ENCODE measurements at places on chromosomes 5 and 9. TPM values are rescaled to one million over a fixed set of nuclear protein-coding genes. Genes with fewer than 3 reads are reported as not detected.

DNA sequence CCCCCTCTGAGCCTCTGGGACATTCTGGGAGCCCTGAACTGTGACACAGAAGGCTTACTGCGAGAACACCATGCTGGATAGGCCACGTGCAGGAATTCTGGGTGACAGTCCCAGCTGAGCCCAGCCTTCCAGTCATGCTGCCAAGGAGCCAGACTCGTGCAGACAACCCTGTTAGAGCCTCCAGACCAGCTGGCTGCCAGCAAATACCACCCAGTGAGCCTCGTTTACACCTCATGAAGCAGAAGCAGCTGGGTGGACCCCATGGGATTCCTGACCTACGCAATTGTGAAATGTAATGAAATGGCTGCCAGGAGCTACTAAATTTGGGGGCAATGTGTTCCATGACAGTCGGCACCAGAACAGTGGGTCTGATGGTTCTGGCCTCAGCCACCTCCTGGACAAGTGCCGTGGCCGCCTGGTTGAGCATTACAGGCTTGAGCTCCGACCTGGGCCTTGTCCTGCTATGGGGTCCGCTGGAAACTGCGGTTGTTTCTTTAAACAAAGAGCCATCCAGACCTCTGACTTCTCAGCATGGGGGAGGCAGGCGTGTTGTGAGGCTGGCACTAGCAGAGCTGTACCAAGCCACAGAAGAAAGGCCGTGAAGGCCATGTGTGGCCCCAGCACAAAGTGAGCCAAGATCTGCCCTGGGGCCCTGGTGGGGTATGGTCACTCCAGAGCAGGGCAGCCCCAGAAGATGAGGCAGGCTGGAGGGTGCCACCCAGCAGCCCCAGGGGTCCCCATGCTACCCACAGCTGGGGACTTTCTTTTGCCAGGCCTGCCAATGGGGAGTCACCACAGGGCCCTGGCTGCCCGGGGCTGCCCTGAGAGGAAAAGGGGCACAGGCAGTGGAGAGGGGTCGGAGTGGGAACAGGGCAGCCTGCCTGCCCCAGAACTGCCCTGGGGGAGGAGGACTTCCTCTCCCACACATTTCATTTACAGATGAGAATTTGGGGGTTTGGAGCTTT is 19.3 kb upstream of the RXRA start:
- no peak for DNase-seq

GRCh38 chr9:137453643-137454081 is 5.5 kb downstream of the NSMF start:
- DNase-seq: no peak

BTNL3 gene
- not detected for total RNA-seq

OLFM1 gene
- total RNA-seq: not detected

FBXO4 gene
- total RNA-seq: 7.1 TPM

DNA sequence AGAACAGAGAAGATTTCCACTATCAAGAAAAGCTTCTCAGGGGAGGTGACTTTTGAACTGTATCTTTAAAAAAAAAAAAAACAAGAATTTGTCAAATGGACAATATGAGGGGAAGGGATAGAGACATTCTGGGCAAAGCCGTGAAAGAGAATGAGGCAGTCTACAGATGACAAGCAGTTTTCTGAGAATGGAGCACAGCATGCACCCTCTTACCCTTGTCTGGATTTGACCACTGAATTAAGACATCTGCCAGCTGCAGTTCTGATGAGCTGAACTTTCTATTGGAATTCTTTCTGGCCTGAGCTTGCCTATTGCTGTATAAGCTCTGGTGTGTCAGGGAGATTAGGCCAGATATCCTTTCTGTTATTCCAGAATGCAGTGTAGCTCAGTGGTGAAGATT is 10.3 kb upstream of the RANBP3L start:
- DNase-seq: no peak

AGXT2 gene
- 0.07 TPM for total RNA-seq

RNF180 gene
- total RNA-seq: not detected

DNA sequence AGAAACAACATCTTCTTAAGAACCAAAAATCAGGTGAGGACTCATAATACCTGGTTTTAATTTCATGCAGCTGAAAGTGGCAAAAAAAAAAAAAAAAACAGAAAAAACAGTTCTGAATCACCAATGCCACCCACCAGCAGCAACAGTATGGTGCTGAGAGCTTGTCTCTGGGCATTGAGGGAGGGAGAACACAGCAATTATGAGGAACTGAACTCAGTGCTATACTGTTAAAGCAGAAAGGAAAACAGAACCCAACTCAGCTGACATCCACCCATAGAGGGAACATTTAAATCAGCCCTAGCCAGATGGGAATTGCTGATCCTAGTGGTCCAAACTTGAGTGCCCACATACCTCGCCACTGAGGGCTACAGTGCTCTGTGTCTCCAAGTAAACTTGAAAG is 657.9 kb downstream of the ACTL7B start:
- no peak for DNase-seq

POU5F2 gene
- total RNA-seq: not detected

GRCh38 chr5:83914662-83915418 is 194.2 kb upstream of the HAPLN1 start:
- DNase-seq: peak; percentile 53

SPINK4 gene
- total RNA-seq: not detected

NAIP gene
- total RNA-seq: 0.84 TPM

- peak; percentile 23 for DNase-seq
These were observed 141.1 kb upstream of the RAD23B start for GRCh38 chr9:107141967-107142366.

DNA sequence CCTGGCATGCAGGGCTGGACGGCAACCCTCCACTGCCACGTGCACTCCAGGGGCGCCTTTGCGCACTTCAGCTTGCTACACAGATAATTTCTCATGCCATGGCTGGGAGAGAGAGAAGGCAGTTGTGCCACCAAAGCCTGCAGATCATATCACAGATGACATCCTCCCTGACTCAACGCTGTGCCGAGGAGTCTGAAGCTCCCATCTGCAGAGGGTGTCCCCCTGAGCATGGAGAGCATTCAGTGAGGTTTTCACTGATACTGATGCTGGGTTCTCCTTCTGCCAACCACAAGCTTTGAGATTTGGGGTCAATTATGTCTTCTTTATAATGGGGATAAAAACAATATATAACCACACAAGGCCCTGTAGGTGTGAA is 607.4 kb upstream of the ADAMTS16 start:
- DNase-seq: no peak

BARHL1 gene
- total RNA-seq: not detected

GRCh38 chr9:94853887-94854286 is 127.4 kb downstream of the AOPEP start:
- peak; percentile 57 for DNase-seq

GRCh38 chr5:114362197-114362976 is 517 bp downstream of the KCNN2 start:
- peak; percentile 4 for DNase-seq

DNA sequence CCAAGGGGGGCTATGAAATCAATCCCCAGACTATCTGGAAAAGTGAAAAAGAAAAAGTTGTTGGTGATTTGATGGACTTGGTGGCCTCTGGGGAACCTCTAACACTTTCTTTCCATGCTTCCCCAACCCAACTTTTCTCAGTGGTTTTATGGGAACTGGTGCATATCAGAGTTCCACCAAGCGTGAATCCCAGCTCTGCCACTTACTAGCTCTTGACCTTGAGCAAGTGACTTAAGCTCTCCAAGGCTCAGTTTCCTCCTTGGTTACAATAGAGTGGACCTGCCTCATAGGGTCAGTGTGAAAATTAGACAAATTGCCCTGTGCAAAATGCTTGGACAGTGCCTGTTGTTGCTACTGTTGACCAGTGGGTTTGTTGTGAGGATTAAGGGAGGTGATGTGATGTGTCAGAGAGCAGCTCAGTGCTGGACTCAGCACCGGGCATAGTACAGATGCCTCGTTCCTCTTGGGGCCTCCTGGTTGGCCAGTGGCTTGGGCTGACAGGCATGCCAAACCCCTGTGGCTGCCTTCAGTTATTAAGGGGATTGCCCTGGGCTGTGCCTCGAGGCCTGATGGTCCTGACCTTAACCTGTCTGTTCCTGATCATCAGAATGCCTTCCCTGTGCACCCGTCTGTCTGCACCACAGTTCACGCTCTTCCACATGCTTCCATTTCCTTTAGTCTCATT is 49.3 kb downstream of the COL15A1 start:
- peak; percentile 39 for DNase-seq

CDH10 gene
- not detected for total RNA-seq

- no peak for DNase-seq
These were observed 3.9 kb upstream of the HK3 start for GRCh38 chr5:176902911-176903664.

DNA sequence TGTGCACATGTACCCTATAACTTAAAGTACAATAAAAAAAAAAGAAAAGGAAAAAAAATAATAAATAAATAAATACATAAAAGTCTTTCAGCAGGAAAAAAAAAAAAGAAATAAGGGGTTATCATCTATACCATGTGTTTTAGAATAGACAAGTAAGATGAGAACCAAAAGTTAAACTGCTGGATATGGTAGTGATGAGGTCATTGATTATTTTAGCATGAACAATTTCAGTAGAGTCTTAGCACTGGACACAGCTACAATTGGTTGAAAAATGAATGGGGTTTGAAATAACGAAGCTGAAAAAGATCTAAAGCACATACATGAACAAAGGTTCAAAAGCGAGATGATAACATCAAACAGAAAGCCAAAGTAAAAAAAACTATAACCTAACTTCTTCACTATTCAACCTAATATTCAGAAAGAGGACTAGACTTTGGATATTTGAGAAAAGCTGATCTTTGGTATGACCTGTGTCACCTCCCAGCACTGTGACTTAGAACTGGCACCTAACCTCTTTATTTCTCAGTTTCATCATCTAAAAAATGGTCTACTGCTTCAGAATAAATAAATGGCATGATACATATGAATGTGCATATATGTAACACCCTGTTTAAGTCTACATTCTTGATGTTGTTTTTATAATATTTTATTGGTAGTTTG is 133.3 kb downstream of the RAB3C start:
- no peak for DNase-seq

DNA sequence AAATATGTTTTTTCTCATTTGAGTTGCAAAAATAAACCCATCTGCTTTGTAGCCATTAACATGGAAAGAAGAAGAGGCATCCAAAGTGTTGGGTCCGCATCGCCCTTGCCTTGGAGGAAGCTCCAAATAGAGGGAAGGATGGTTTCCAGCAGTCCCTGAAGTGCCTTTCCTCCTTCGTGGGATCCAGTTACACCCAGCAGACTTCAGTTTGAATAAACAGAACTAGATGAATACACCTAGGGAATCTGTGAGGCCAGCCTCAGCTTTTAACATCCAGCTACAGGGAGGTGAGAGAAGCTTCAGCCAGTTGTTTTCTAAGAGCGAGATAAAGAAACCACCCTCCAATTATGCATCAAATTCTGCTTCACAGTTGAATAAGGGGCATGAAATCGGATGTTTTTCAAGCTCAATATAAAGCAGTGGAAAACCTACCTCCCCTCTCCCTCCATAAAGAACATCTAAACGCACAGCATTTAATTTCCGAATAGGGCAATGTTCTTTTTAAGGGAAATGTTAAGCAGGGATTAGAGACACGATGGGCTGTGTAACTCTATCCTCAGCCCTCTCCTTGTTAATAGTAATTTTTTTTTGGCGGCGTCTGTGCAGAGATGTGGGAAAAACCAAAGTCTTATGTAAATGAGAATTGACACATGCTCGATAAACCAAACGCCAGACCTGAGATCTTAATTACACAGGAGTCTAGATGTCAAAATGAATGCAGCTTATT is 264.7 kb downstream of the SLIT3 start:
- DNase-seq: no peak

TEX48 gene
- not detected for total RNA-seq

- no peak for DNase-seq
These were observed 8.5 kb upstream of the ACSL6 start for GRCh38 chr5:132019857-132020555.

- no peak for DNase-seq
These were observed 50.3 kb downstream of the NSD1 start for GRCh38 chr5:177183766-177184360.

CD72 gene
- 0.05 TPM for total RNA-seq

ECSCR gene
- total RNA-seq: 1.5 TPM

GRCh38 chr5:16477541-16477940 is 11.9 kb upstream of the ZNF622 start:
- no peak for DNase-seq

GRCh38 chr9:108639696-108640095 is 216.1 kb downstream of the ACTL7B start:
- DNase-seq: no peak

IL13 gene
- not detected for total RNA-seq

- no peak for DNase-seq
These were observed 53.1 kb upstream of the IER5L start for GRCh38 chr9:129231022-129231739.

- DNase-seq: peak; percentile 94
These were observed 133.4 kb downstream of the SLC12A2 start for GRCh38 chr5:128216860-128217531.

OR1Q1 gene
- total RNA-seq: not detected

DNA sequence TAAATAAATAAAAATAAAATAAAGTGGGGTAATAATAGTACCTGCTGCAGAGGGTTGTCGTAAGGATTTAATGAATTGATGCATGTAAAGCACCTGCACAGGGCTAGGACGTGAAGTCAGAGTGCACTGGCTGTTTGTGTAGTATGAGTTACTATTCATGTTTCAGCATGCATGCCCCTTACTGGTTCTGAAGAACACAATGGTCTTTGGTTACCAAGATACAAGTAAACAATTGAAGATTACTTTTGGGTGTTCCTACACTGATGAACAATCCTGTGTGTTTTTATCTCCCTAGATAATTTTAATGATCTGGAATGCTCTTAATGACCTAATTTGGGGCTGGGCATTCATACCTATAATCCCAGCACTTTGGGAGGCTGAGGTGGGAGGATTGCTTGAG is 23.2 kb upstream of the PRRC2B start:
- peak; percentile 23 for DNase-seq

Measured in M059J (cell line).